Daoy (cell line): ENCODE measurements at places on chromosomes 6 and 20.

GRCh38 chr6:5761370-5761769 lies 245.4 kb downstream of the NRN1 start:
- DNase-seq: no peak

DNA sequence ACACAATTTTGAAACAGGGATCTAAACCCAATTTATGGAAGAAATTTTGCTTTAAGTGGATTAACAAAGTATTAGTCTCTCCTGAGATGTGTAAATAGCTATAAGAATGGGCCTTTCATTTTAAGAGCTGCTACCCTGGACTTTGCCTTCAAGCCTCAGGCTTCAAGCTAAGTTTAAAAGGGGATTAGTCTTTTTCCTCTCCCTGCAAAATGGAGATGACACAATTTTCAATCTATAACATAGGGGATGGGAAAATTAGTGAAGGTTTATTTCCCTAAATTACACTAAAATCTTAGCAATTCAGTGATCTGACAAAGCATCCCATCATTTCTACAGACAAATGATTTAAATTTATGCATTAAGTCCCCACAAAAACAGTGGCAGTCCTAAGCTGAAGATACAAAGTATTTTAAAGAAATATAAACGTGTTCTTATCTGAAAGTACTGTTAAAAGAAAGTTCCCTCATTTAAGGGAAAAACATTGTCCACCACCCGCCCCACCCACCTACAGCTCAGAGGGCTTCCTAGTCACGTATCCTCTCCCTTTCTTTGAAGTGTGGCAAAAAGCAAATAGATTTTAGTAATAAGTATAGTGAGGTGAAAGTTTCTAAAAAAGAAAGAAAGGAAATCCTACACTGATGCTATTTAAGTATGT lies 14.5 kb downstream of the ARHGAP18 start:
- no peak for DNase-seq

GRCh38 chr6:105681061-105681460 lies 278.2 kb upstream of the PREP start:
- no peak for DNase-seq

DNA sequence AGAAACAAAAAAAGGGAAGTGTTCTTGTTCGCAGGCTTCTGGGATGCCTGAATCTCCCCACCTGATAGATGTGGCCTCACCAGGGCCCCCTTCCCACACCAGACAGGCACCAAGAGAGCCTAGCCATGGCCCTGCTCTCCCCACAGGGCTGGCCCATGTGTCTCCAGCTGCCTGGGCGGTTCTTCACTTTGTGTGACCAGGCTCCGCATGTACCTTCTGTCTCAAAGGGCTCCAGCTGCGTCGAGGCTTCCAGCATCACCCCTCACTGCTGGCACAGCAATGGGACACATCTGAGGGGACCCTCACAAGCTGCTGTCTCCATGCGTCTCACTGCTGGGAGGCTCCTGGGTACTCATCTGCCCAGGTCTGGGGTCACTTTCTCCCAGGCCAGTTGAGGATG lies 362.9 kb downstream of the ZFAND3 start:
- DNase-seq: no peak

DNA sequence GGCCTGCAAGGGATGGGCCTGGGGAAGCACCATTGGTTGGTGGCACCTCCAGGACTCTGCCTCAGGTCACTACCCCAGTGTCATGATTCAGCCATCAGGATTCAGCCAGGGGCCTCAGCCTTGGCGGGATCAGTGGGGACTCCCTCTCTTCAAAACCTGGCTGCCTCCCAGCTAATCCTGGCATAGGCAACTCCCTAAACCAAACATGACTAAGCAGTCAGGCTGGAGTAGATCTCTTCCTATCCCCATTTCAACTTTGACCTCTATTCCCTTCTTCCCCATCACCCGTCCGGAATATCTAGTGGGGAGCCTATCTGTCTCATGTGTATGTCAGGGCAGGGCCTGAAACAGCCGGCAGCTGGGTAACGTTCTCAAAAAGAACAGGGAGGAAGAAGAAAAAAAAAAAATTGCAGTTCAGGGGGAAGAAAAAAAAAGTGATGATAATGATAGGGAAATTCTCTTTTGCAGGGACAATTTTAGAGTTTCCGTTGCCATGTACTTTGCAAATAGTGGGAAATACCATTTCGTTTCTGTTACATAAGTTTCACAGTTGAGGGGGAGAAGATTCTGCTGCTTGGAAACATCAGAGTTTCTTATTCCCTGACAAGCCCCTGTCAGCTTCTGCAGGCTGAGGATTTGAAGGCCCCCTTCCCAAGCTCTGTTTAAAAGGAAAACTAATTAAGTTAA lies 4.1 kb upstream of the PREX1 start:
- DNase-seq: peak; percentile 75

GRCh38 chr6:131014080-131014776 lies 48.8 kb downstream of the EPB41L2 start:
- DNase-seq: no peak

- DNase-seq: no peak
These were observed 1349.3 kb downstream of the GRIK2 start for GRCh38 chr6:102742754-102743356.

DNA sequence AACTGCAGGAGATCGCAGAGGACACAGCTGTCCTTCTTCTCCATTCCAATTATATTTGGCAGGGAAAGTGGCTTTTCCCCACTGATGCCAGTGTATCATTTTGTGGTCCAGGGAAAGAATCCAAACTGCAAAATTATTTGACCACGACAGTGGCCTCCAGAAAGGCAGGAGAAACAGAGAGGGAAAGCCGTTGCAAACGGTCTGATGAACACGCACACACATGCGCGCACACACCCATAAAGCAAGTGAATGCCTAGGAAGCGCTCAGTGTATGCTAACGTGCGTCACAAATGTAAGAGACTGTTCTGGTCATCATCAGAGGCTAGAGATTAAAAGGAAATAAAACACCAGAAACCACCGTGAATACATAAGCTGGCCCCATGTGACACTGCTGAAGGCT lies 54.0 kb downstream of the NPEPL1 start:
- no peak for DNase-seq

- DNase-seq: no peak
These were observed 25.6 kb upstream of the MC3R start for GRCh38 chr20:56222945-56223344.

DNA sequence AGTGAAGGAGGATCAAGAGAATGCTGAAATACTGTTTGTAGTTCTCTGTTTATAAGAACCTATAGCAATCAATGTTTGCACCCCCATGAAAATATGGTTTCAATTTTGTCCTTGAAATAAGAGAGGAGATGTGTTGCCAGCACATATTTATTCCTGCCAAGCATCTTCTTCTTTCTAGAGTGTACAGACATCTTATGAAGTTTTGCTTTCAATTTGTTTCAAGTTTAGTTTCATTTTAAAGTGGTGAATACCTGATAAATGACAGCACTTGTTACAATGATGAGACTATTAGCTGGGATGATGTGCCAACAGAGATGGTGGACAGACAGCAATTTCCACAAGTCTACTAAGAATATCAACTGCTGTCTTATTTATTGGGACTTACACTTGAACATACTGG lies 39.2 kb upstream of the CENPW start:
- no peak for DNase-seq

DNA sequence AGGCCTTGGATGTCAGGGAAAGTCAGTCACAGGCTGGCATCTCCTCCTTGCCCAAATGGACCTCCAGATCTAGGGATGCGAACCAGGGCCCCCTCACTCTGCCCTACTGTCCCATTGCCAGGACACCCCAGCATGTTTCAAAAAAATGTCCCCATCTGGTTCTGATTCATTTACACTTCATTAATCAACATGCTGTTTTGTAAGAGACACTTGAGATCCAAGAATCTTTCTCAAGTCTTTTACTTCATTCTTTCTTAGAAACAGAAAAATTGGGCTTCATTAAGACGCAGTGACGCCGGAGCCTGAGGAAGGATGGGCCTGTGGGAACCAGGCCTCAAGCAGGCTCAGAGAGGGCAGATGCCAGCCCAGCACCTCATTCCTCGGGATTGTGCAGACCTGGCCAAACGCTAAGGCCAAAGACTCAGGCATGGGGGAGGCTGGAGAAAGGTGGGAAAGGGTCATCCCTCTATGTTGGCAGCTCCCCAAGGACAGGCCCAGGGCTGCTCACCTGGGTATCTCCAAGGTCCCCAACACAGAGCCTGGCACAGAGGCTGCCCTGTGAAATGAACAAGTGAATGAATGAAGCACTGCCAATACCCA lies 3.8 kb downstream of the RSPO4 start:
- no peak for DNase-seq

DNA sequence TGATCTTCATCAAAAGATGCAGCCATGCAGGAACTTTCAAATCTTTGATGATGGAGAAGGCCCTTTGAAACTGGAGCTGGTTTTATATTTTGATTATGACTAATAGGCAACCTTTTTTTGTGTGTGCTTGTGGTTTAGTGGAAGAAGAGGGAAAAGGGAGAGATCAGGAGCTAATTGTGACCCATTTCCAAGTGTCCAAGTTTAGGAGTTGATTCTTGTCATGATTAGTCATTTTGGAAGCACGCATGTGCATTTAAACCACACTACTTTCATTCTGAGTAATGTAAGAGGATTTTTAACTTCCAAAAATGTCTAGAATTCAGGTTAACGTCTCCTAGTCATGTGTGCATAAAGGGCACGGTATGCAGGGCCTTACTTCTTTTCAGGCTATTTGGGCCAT lies 3.5 kb downstream of the FOXO3 start:
- peak; percentile 90 for DNase-seq
